ENCODE measurements at places on chromosomes 3 and 15.
A peak's percentile ranks its signal among the peaks of the same experiment; 100 is the strongest.

- DNase-seq, result no peak
Measured at GRCh38 chr3:192367616-192368015, 359.7 kb downstream of the FGF12 start.

DNA sequence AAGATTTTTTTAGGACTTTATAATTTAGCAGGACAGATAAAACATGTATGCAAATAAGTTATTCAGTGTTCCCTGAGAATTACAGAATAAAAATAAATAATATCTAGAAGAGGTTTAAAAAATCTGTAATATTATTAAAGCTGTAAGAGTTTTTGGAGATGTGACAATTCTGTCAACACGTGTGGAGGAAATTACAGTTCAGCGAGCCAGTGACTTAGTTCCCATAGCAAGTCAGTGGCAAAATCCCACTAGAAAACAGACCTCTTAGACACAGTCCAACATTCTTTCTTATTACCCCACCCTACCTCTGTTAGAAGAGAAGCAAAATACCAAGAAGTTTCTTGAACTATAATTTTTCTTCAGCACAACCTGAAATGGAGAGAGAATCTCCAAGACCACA lies 16.2 kb upstream of the DENND6A start:
- no peak for DNase-seq

- no peak for DNase-seq
Measured at GRCh38 chr3:58048301-58048700, 40.1 kb downstream of the FLNB start.

DNA sequence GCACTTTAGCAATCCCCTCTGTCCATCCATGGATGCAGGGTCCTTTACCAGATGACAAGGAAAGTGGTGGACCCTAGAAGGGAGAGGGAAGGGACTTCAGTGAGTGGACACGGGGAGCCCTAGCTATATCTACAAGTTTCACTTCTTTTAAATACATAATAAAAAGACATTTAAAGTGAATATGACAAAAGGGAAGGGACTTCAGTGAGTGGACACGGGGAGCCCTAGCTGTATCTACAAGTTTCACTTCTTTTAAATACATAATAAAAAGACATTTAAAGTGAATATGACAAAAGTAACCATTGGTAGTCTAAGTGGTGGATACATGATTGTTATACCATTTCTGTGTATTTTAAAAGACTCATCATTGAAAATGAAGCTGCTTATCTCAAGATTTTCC lies 81.9 kb upstream of the HES1 start:
- no peak for DNase-seq

DNA sequence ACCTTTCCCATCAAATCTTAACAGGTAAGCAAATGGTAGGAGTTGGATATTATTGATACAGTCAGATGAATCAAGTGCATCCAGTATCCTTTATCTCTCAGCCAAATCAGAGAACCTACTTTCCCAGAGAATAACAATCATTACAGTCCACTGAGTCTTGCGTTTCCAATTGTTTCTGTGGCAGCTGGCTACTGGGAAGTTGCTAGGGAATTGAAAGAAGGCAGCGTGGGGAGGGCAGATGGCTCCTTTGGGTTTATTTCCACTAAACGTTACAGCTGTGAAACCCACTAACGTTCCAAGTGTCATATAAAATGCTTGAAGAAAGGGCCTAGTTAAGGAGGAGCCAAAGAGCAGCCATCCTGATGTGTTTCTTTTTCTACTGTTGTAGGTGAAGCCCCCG lies 78.4 kb downstream of the WDR72 start:
- no peak for DNase-seq

GRCh38 chr15:70186152-70186551 lies 88.4 kb upstream of the TLE3 start:
- DNase-seq, result no peak

- DNase-seq, result no peak
Measured at GRCh38 chr15:90716317-90716975, 700 bp upstream of the BLM start.

DNA sequence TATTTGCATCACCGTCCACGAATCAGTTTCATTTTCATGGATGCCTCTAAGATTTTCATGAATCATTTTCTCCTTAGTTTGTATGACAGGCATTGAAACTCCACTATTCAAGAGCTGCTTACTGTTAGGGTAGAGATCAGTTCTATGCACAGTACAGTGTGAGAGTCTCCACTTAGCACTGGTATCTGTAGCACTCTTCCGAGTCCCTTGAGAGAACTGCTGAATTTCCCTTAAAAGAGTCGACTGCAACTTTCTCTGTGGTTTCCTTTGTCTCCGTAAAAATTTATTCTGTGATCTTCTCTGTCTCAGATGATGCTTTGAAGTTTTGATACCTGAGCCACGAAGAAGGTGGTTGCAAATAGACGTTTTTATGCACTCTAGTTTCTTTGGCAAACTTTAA lies 14.8 kb downstream of the GTPBP8 start:
- DNase-seq, result no peak

GRCh38 chr3:25433106-25433505 lies 5.0 kb downstream of the RARB start:
- DNase-seq, result no peak

GRCh38 chr15:31280046-31280830 lies 46.4 kb upstream of the KLF13 start:
- DNase-seq, result peak; percentile 40

GRCh38 chr15:33913459-33913858 lies 54.8 kb upstream of the CHRM5 start:
- no peak for DNase-seq

DNA sequence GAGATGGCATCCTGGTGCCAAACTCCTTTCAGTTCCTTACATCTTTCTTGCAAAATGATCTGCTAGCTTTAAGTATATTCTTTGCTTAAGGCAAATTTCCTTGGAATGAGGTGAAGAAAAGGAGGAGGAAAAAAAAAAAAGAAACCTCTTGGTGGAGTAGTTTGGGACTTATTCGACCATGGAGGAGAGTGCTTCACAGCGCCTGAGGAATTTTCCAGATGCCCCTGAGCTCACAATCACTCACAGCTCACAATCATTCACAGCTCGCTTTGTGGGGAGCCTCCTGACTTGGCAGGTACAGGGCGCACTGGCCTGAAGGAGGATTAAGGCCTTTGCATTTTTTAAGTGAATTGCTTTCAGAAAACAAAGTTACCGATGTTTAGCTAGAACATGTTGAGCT lies 53.9 kb downstream of the BOC start:
- no peak for DNase-seq

GRCh38 chr3:76754247-76754646 lies 285.7 kb upstream of the ROBO2 start:
- DNase-seq, result no peak
